ENCODE measurements at places on chromosomes 7 and 10.

DNA sequence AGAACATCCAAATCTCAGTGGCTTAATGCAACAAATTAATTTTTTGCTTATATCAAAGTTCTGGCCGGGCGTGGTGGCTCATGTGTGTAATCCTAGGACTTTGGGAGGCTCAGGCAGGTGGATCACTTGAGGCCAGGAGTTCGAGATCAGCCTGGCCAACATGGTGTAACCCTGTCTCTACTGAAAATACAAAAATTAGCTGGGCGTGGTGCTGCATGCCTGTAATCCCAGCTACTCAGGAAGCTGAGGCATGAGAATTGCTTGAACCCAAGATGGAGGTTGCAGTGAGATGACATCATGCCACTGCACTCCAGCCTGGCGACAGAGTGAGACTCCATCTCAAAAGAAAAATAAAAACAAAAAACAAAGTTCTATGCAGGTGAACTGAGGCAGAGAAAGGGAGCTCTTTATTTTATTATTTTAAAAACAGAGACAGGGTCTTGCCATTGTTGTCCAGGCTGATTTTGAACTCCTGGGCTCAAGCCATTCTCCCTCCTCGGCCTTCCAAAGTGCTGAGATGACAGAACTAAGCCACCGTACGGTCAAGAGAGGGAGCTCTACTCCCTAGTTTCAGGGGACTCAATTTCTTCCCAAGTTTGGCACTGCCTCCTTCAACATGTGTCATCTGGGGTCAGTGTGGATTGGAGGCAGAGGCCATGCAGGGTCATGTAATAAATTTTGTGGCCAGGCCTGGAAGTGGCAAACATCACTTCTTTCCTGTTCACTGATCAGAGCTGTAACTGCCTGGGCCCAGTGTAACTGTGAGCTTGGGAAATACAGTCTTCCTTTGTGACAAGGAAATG, 2.4 kb downstream of the ADCK2 start:
- no peak for DNase-seq

DNA sequence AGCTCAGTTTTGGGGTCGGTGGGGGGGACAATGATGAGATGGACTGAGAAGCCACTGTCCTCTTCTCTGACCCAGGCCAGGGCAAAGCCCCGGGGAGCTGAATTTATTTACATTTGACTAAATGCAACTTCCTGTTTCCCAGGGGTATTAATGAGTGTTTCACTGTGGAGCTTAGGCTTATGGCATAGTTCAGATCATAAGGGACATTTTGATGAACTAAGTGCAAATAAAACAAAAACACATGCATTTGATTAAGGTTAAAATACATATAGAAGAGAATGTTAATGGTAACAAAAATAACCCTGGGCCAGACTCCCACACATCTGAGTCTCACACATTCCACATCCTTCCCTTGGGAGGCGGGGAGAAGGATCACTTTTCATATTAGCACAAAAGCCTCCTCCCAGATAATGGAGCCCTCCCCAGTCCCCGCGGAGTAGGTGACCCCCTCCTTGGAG, 320.6 kb downstream of the FRMD4A start:
- no peak for DNase-seq

- no peak for DNase-seq
Measured at GRCh38 chr7:120832803-120833202, 25.1 kb downstream of the TSPAN12 start.

GRCh38 chr7:114740095-114740494, 181.8 kb upstream of the MDFIC start:
- no peak for DNase-seq

GRCh38 chr10:73971636-73972354, 26.1 kb upstream of the VCL start:
- DNase-seq: no peak

All from stimulated activated naive CD4-positive, alpha-beta T cell (primary cell).